ENCODE measurements at places on chromosomes 6 and 20.

GRCh38 chr6:154297721-154298120 lies 58.9 kb downstream of the IPCEF1 start:
- no peak for DNase-seq

DNA sequence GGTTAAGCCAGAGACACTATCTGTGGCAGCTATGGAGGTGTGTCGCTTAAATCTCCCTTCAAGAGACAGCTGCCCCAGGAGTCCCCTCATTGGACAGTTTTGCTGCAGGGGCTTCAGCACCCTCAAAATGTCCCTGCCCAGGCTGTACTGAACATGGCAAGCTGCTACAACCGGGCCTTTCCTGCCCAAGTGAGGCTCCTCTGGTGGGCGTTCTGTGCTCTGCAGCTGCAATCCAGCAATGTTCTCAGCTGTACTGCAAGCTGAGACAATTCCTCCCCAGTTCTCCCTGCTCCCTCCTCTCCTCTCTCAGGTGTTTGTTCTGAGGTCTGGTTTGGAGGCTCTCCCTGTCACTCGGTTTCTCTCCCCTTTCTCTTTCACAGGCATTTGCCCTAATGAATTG lies 190.8 kb upstream of the LAMP5 start:
- no peak for DNase-seq

DNA sequence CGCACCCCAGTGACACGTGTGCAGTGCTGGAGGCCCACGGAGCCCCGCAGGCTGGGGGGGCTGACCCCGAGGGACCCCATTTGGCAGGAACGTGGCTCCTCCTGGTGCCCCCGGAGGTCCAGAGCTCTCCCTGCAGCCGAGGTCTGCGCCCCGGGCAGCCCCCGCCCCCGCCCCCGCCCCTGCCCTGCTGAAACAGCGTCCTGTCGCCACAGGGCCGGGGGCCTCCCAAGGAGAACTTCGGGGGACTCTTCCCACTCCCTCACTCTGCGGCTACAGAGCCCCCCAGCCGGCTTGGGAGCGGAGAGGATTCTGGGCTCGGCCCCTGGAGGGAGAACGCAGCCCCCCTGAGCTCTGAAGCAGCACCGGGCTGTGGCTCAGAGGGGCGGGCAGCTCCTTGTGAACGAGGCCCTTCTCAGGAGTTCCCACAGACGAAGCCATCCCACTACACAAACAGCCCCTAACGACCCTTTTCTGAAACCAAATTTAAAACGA lies 115.2 kb downstream of the DLL1 start:
- DNase-seq = no peak

GRCh38 chr6:105428342-105428957 lies 25.6 kb upstream of the PREP start:
- DNase-seq = no peak

DNA sequence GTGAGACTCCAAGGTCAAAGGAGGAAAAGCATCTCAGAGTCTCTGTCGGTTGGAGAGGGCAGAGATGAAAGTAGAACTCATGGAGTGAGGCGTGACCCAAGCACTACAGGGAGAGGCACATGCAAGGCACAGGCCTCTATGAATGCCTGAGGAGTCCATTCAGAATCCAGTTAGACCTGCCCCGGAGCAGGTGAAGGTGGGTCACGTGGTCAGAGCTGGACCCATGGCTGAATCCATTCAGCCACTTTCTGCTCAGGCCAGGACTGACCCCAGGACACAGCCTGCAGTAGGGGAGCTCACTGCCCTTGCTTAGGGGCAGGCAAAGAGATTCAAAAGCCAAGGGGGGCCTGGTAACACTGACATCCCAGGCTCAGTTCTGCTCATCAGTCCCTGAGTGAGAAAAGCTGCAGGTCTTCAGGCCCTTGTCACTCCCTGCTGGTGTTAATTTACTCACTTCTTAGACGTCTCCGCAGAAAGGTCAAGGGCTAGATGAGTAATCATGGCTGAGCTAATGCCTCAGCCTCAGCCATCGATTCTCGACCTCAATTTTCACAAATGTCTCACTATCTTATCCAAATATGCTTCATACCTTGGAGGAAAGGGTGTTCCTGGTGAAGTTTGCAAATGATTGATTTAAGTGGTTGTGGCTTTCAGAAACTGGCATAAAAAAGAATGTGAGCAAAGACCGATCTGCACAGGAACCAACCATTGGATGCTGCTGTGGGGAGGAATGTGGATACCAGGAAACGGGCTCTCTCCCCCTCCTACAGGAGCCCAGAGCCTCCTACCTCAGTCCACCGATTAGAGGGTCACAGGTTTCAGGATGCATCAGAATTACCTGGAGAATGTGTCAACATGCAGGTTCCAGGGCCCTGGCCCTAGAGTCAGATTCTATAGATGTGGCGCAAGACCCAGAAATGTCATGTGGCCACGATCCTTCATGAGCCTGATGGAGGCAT lies 584.4 kb downstream of the PTPRT start:
- DNase-seq = no peak

Measured in glomerular endothelial cell (primary cell).